ENCODE measurements at places on chromosomes 12 and 14.

DNA sequence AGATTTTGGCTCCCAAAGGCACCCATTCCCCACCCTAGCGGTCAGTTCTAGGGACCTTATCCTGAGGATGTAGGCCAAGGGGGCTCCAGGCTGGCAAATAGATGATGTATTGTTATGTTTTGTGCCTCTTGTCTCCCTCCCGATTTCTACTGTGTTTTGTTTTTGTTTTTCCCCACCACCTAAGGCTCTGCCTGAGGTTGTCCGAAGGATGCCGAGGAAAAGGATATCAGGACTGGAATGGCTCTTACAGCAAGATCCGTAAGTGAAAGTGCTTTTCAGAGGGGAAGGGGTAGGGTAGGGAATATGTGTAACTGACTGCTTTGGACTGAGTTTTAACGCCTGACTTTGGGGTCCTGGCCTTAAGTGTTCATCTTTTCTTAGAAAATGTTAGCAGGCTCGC is 6.6 kb downstream of the FOXG1 start:
- no peak for DNase-seq

- no peak for DNase-seq
Measured at GRCh38 chr14:32256576-32256975, 53.5 kb upstream of the RNU6-8 start.

DNA sequence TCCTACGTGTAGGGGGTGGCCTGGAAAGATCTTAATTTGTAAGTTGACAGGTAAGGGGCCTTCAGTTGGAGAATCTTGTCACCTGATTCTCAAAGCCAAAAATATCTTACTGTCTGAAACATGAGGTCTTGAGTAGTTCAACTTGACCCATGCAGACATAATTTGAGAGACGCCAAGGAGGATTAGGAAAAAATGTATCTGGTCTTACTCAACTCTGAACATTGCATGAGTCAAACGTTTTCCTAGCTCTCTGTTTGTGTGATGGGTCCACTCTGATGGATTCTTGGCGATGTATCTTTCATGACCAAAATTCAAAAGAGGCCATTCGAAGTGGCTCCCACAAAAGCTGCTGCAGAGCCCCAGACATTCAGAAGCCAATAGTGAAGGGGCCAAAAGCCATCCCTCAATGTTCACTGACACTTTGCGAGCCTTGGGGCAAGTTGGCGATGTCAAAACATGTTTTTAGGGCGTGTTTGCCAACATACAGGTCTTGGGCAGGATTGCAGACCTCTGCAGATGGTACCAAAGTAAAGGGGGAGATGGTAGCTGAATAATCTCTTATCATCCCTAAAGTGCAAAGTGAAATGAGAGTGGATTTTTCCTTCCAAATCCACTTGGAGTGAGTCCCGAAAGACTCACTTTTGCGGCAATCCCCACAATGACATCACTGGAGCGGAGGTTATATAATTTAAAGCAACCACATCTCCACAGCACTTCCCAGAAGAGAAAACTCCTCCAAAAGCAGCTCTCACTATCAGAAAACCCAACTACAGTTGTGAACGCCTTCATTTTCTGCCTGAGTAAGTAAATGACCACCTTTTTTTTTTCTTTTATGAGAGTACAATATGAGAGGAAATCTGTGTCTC is at the start of gene BDKRB1:
BDKRB1 (plus strand) TSS at position 710 of the 866 bp plus-strand sequence. CDS start 7,473 bp downstream, outside the sequence.
- DNase-seq = peak; percentile 67

DNA sequence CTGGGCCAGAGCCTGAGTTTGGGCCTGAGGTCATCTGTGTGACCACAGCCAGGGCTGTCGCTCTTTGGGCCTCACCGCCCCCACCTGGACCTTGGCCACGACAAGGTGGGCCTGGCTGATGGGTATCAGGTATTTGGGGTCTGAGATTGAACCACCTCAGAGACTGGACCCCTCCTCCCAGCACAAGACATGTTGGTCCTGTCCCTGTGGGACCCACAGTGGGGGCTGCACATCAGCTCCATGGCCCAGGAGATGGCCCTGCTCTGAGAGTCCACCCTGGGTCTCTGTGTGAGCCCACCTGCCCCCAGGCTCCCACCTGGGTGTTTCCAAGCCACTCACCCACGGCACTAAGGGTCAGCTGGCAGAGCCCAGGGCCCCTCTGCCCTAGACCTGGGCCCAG is 20.6 kb downstream of the BEGAIN start:
- DNase-seq = no peak

DNA sequence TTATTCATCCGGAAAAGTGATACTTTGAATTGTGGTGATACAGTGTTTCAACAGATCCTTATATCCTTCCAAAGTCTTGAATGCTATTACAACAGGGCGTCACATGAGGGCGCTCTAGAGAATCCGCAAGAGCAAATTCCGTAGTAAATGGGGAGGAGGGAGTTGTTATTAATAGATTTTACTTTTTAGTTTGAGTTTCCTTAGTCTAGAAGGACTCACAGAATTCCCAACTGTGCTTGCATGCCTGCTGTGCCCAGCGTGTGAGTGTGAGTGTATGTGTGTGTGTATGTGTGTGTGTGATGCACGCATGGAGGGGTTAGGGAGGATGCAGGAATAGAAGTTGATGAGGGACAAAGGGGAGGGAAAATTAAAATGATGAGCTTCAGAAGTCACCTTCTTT is 375.3 kb downstream of the C12orf75 start:
- peak; percentile 7 for DNase-seq

GRCh38 chr14:34966413-34966812 is 16.4 kb upstream of the SRP54 start:
- no peak for DNase-seq

- peak; percentile 74 for DNase-seq
Measured at GRCh38 chr14:32259368-32260013, 56.4 kb upstream of the RNU6-8 start.

GRCh38 chr12:127629066-127629820 is 637.7 kb upstream of the TMEM132C start:
- peak; percentile 14 for DNase-seq

- no peak for DNase-seq
Measured at GRCh38 chr12:131348231-131348630, 362.7 kb upstream of the SFSWAP start.

GRCh38 chr12:52494518-52494917 is 1.5 kb upstream of the KRT6A start:
- peak; percentile 86 for DNase-seq

- DNase-seq = peak; percentile 44
Measured at GRCh38 chr12:96073346-96074330, 38.3 kb upstream of the LTA4H start.

DNA sequence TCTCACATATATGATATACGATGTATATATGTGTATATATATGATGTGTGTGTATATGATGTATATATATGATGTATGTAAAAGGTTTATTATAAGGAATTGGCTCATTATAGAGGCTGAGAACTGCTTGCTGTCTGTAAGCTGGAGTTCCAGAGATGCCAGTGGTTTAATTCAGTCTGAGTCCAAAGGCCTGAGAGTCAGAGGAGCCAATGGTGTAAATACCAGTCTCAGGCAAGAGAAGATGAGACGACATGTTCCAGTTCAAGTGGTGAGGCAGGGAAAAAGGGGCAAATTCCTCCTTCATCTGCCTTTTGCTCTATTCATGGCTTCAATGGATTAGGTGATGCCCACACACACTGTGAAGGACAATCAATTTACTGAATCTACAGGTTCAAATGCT is 17.1 kb upstream of the STYK1 start:
- no peak for DNase-seq

DNA sequence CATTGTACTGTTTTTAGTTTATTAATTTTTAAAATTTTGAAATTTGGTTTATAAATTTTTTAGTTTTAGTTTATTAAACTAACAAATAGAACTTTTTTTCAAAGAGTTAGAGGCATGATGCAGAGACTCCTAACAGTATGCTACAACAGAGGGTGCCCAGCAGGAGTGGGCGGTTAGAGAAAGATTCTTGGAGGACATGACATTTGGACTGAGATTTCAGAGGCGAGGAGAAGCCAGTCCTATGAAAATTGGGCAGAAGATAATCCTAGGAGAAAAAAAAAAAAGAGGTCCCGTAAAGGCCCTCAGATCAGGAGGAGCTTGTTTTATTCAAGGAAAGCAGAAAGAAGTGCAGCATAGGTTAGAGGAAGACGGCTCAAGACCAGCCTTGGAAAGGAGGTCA is 21.7 kb downstream of the KCNK10 start:
- DNase-seq = no peak

DNA sequence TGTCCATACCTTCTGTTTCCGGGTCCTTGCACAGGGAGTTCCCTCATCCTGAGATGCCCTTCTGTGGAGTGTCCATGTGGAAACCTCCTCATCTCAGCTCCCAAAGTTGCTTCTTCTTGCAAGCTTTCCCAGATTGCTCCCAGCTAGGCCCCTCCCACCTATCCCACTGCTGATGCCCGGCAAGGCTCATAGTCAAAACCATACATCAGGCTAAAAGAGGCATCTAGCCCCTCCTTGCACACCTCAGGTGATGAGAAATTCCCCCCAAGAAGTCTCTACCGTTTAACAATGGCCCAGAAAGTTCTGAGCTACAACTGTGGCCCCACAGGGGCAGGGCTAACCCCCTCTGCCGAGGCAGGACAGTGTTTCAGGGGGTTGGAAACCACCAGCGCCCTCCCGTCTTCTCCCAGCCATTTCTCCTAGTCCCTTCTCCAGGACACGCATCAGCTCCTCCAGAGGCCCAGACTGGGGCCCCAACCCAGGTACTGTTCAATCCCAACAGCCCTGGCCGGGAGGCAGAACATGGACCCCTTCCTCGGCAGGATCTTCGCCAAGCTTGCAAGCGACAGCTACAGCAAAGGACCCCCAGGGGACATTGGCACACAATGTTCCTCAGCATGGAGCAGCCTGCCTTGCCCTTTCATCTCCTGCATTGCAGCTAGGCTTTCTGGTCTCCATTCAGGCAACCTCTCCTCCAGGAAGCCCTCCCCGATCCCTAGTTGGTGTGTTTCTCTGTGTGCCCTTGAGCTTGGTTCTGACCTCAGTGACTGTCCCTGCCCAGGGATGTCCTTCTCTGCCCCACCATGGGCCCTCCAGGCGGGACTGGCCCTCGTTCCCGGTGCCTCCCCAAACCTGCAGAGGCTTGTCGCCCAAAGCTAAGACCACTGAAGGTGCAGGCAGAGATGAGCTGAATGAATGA is 4.5 kb upstream of the BEGAIN start:
- DNase-seq = no peak

DNA sequence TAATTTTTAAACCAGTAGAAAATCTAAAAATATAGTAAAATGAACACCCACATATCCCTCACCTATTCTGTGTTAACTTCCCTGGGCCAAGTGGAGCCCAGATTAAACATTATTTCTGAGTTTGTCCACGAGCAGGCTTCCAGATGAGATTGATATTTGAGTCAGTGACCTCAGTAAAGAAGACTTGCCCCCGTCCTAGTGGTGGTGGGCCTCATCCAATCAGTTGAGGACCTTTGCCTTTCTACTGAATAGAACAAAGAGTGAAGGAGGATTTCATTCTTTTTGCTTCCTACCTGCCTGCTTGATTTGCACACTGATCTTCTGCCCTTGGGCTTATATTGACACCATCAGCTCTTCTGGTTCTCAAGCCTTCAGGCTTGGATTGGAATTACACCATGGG is 174.7 kb upstream of the PLEKHG7 start:
- DNase-seq = no peak

DNA sequence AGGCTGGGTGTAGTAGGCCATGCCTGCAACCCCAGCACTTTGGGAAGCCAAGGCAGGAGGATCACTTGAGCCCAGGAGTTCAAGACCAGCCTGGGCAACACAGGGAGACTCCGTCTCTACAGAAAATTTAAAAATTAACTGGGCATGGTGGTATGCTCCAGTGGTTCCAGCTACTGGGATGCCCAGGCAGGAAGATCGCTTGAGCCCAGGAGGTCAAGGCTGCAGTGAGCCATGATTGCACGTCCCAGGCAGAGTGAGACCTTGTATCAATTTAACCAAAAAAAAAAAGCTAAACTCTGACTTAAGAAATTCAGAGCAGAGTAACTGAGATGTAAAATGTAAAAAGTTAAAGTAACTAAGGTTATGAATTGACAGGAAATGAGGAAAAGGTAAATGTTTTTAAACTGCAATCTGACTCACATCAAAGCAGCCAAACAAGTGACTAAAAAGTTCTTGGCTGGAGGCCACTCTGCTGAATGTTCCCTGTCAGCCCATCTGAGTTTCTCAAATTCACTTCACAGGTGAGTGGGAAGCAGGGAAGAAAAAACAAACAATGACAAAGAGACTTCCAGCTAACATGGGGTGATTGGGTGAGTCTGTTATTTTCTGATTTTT is 21.3 kb downstream of the PRKD1 start:
- peak; percentile 42 for DNase-seq

GRCh38 chr14:51432302-51432948 is 192.4 kb downstream of the TMX1 start:
- DNase-seq = no peak

- no peak for DNase-seq
Measured at GRCh38 chr14:89724628-89724960, 229.9 kb downstream of the EFCAB11 start.

DNA sequence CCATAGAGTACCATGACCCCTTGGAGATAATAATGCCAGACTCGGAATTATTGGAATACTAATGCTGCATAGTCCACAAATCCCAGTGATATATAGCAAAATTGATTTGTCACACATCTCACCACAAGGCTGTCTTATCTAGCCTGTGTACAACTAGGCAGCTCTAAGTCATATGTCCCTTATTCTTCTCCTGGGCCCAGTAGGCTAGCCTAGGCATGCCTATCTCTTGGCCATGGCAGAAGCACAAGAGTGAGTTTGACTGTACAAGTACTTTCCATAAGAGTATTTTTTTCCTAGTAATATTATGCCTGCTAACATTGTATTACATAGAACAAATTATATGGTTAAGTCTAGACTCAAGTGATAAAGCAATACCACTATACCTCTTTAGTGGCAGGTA is 1122.1 kb upstream of the SEL1L start:
- DNase-seq = no peak

All from RWPE1 (cell line).